ENCODE measurements at places on chromosomes 11 and 22.

GRCh38 chr11:27227736-27228135 lies 135.3 kb downstream of the CCDC34 start:
- no peak for DNase-seq

DNA sequence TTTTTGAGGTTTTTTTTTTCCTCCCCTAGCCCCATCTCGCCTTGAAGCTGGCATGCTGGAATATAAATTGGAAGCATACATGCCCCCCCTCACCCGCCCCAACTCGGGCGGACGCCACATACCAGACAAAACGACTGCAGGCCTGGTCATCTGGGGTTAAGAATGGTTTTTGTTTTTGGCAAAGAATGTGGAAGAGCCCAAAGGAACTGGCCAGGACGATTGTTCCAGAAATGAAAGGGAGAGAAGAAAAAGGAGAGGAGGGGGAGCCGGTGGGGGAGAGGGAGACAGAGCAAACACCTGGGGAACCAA lies 25.0 kb downstream of the MN1 start:
- DNase-seq: no peak

DNA sequence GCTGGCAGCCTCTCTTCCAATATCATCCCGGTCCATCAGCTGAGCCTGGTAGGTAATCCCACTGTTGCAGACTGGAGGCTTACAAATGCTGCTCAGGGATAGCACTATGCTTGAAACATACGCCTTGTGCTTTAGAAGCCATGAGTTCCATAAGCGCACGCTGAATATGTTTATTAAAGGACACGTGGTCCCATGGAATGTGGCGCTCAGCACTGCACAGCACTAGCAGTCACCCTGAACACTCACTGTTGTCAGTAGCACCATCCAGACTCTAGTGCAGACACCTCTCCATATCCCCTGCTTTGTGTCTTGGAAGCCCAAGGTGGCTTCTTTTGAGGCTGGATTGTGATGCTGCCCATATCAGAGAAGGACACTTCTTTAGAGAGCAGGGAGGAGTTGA lies 120.9 kb downstream of the MAML2 start:
- no peak for DNase-seq

GRCh38 chr11:119344291-119345010 lies 2.1 kb downstream of the MFRP start:
- DNase-seq: no peak

GRCh38 chr22:30004694-30005093 lies 75.6 kb upstream of the HORMAD2 start:
- DNase-seq: no peak
